ENCODE measurements at places on chromosomes 12 and 14. TPM values are rescaled to one million over a fixed set of nuclear protein-coding genes. Genes with fewer than 3 reads are reported as not detected.

DNA sequence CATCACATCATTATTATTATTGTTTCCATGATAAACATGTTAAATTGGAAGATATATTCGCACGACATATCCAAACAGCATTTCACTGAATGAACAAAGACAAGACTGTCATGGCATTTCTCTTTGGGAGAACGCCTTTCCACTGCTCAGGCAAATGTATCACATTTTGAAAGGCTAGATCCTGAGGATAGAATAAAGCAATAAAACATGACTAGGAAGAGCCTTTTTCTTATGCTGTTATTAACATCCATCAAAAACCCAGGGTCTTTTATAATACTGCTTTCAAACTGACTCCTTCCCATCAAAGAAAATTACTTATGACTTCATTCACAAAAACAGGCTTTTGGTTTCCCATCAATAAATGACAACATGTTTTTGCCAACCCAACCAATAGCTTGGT lies 630.9 kb downstream of the TMTC2 start:
- no peak for DNase-seq

DNA sequence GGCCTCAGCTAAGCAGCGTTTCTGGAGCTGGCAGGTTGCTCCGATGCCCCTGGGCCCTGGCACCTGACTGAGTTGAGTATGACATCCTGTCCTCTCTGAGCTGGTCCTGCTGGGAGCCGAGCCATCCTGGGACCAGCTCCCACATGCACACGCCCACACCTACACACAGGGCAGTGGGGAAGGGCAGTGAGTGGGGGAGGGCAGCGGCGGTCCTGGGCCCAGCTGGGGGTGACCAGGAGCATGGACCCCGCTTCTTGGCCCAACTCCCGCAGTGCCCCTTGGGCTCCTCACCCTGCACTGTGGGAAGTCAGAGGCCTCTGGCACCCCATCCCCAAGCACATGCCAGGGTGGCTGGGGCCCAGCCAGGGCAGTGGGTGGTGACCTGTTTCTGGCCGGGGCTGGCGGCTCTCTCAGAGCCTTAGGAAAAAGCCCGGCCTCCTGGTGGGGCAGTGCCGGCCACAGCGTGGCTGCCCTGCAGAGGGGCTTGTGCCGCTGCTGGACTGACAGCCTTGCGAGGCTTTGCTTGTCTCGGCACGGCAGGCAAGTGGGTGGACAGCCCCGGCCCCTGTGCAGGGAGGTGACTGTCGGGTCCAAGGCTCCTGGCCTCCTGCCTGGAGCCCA lies 5.9 kb upstream of the CRIP2 start:
- DNase-seq, result no peak

DNA sequence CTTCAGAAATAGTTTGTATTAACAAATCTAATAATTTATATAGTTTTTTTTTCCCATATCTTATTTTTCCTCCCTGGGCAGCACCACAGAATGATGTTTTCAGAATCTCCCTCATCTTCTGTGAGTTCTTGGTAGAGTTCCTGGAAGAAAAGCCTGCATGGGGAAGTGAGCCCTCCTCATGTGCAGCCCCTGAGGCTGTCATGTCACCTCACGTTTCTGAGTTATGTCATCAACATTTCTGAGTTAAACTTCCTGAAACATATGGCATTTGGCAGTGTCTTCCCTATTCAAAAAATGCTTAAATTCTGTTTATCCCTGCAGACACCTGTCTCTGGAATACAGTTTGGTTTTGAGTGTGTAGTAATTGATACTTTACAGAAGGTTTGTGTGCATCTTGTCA lies 979.0 kb downstream of the TMEM121 start:
- no peak for DNase-seq

GRCh38 chr14:64790478-64790877 lies 86.3 kb downstream of the PLEKHG3 start:
- DNase-seq, result no peak

Gene SCFD1
- total RNA-seq, result 74.7 TPM
